Thoracic aorta (tissue), 2 donors: ENCODE measurements at places on chromosomes 2 and 18. TPM values are rescaled to one million over a fixed set of nuclear protein-coding genes. Genes with fewer than 3 reads are reported as not detected.

The SP5 gene
- total RNA-seq = not detected

The TMEM18 gene
- 3.1 TPM for total RNA-seq

The KHK gene
- 1.5 TPM for total RNA-seq

The SOWAHC gene
- total RNA-seq = 19.4 TPM

The LYPD1 gene
- total RNA-seq = not detected

The FAM110C gene
- total RNA-seq = 4.9 TPM

DNA sequence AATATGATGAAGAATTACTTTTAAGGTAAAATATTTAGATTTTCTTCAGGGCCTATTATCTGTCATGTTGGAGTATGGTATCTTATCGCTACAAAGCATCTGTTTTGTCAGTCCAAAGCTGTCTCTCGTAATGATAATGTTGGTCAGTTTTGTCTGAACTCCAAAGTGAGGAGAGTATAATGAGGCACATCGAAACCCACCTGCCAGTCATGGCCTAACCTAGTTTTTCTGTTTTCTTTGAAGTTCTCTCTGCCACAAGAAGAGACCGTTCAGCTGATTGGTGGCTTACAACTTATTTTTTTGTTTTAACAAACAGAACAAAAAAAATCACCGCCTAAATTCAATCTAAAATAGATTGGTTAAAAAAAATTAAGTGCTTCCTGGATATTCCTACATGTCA, 1387.9 kb downstream of the RPIA start:
- H3K36me3 ChIP-seq = no peaks in the 10 kb centered on the region
- no peaks in the 10 kb centered on the region for H3K27me3 ChIP-seq
- H3K27ac ChIP-seq = no peak overlapping the region
- H3K4me1 ChIP-seq = no peaks in the 10 kb centered on the region

DNA sequence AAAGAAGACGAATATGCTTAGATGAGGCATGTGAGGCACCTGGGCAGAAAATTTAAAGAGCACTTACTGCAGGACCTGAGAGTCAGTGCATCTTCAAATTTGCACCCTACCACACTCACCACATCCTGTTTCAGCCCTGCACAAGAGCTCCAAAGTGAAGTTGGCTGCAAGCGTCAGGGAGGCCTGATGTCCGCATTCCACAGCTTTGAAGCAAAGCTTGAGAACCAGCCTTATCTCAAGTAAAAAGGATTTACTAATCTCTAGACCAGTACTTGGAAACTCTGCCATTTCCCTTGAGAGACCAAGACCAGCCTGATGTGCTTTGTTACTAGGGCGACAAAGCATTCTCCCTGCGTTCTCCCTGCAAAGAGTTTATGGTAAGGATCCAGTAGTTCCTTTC, 3.4 kb upstream of the ASNSD1 start:
- H3K4me1 ChIP-seq = peaks cover 14% of the 10 kb centered on the region
- H3K4me3 ChIP-seq = peak overlapping the region; percentile 1
- H3K27me3 ChIP-seq = no peaks in the 10 kb centered on the region
- H3K36me3 ChIP-seq = no peaks in the 10 kb centered on the region
- peak overlapping the region; percentile 2 for H3K27ac ChIP-seq
- no peak for DNase-seq

DNA sequence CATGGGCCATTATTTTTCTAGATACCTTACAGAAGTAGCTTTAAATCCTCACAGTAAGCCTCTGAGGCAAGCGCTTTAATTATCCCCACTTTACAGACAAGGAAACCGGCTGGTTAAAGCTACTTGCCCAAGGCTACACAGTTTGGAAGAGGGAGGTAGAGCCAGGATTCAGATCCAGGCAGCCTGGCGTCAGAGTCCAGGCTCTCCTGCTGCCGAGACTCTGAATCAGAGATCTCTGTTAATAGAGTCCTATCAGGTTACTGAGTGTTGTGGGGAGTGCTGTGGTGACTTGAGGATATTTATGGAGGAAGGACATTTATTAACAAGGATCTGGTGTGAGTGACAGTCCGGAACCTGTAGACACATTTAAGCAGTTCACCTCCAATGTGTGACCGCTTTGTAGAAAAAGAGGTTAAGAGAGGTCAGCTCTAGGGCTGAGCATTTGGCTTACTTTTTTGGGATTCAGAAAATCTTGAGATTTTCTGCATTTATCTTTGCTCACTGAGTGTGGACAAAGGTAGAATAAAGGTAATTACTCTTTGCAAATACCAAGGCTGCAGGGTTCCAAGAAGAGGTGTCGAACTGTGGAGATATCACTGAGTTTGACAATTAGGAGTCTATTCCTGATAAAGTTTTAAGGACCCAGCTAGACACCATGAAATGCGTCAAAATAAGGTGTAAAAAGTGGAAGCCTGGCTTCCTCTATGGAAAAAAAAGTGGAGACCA, 1.6 kb upstream of the CEP192 start:
- no peaks in the 10 kb centered on the region for H3K36me3 ChIP-seq
- H3K27ac ChIP-seq = no peak overlapping the region
- H3K4me3 ChIP-seq = no peak overlapping the region
- H3K4me1 ChIP-seq = peaks cover 10% of the 10 kb centered on the region
- H3K27me3 ChIP-seq = no peaks in the 10 kb centered on the region

- H3K27me3 ChIP-seq = no peaks in the 10 kb centered on the region
- no peaks in the 10 kb centered on the region for H3K36me3 ChIP-seq
These were observed 48.5 kb downstream of the SERPINB7 start for GRCh38 chr18:63823516-63824219.

DNA sequence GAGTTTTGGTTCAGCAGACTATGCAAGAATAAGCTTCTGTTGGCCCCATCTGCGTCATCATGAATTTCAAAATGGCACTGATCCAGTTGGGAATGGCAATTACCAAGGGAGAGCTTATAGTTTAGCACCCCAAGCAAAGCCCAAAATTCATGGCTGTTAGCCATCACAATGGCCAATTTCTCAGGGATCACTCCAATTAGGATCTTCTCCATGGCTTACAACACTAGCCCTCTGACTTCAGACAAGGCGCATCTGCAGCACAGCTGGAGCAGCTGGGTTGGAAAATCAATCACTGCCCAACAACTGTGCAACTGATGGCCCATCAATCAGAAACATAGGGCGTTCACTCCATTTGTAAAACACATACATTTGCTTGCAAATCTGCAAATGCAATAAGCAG, 273.6 kb downstream of the SRBD1 start:
- H3K4me3 ChIP-seq = no peak overlapping the region
- H3K27ac ChIP-seq = no peak overlapping the region
- peaks cover 3% of the 10 kb centered on the region for H3K4me1 ChIP-seq
- no peaks in the 10 kb centered on the region for H3K27me3 ChIP-seq

DNA sequence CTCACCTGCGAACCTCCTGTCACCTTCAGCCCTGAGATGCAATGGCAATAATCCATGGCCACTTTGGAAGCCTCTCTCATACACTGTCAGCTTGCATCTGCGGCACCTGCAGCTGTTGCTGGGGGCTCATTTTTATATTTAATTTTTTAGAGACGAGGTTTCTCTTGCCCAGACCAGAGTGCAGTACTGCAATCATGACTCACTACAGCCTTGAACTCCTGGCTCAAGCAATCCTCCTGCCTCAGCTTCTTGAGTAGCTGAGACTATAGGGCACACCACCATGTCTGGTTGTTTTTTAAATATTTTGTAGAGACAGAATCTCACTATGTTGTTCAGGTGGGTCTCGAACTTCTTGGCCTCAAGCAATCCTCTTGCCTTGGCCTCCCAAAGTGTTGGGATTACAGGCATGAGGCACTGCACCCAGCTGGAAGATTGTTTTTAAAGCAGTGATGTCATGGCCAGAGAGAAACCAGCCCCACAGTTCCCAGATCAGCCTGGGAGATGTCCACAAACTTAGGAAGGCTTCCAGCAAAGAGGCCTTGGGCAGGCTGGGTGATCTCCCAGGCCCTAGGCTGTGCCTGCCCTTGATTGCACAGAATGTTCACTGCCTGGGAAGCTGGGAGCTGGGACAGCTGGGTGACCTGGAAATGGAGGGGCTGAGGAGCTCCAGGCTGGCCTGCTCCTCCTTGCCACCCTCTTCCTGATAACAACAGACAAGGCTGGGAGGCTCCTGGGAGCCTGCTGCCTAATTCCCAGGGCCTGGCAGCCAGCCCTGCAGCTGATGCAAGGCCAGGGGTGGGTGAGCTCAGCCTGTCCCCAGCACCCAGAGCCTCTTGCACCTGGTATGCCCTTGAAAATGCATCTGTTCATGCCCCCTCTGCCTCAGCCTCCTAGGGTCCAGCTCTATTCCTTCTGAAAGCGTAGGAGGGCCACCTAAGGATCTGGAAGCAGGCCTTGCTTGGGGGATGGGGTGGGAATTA, 27.1 kb downstream of the SH2D6 start:
- no peaks in the 10 kb centered on the region for H3K27me3 ChIP-seq
- peak overlapping the region; percentile 18 for H3K27ac ChIP-seq
- no peak for DNase-seq
- H3K36me3 ChIP-seq = no peaks in the 10 kb centered on the region
- no peak overlapping the region for H3K4me3 ChIP-seq
- H3K4me1 ChIP-seq = peaks cover 12% of the 10 kb centered on the region

DNA sequence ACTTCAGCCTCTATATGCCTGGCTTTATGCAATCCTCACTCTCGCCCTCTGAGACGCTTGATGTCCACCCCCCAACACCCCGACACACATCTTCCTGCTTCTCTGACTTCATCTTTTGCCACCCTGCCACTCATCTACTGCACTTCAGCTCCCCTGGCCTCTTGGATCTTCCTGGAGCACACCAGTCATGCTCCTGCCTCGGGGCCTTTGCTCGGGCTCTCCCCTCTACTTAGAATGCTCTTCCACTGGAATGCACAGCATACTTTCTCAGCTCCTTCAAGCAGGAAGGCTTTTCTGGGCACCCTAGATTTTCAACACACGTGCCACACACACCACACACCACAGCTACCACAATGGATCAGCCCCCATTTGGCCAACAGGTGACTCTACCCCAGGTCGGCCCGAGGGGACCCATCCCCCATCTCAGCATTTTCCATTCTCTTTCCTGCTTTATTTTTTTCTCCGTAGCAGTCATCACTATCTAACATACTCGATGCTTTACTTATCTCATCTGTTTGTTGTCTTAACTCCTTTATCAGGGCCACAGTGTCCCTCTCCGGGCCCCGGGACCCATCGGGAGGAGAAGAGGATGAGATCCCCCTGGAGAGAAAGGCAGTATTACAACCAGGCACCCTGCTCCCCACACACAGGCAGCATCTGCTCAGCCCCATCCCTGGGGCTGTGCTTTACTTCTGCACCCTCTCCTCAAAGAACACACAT, 2.3 kb downstream of the RUFY4 start:
- peaks cover 6% of the 10 kb centered on the region for H3K4me1 ChIP-seq
- no peak overlapping the region for H3K27ac ChIP-seq
- no peak for DNase-seq
- H3K36me3 ChIP-seq = no peaks in the 10 kb centered on the region

GRCh38 chr2:12718015-12718671, 1.4 kb downstream of the TRIB2 start:
- peaks cover 61% of the 10 kb centered on the region for H3K4me1 ChIP-seq
- H3K4me3 ChIP-seq = peak overlapping the region; percentile 92
- no peaks in the 10 kb centered on the region for H3K27me3 ChIP-seq
- no peaks in the 10 kb centered on the region for H3K36me3 ChIP-seq
- H3K27ac ChIP-seq = peak overlapping the region; percentile 85
- DNase-seq = no peak

- H3K4me1 ChIP-seq = no peaks in the 10 kb centered on the region
- no peak overlapping the region for H3K4me3 ChIP-seq
- no peak for DNase-seq
These were observed 71.3 kb upstream of the TEX51 start for GRCh38 chr2:126827371-126827770.

- no peak overlapping the region for H3K27ac ChIP-seq
- no peaks in the 10 kb centered on the region for H3K4me1 ChIP-seq
- no peaks in the 10 kb centered on the region for H3K36me3 ChIP-seq
These were observed 890.6 kb upstream of the LRRTM1 start for GRCh38 chr2:81195017-81195773.

DNA sequence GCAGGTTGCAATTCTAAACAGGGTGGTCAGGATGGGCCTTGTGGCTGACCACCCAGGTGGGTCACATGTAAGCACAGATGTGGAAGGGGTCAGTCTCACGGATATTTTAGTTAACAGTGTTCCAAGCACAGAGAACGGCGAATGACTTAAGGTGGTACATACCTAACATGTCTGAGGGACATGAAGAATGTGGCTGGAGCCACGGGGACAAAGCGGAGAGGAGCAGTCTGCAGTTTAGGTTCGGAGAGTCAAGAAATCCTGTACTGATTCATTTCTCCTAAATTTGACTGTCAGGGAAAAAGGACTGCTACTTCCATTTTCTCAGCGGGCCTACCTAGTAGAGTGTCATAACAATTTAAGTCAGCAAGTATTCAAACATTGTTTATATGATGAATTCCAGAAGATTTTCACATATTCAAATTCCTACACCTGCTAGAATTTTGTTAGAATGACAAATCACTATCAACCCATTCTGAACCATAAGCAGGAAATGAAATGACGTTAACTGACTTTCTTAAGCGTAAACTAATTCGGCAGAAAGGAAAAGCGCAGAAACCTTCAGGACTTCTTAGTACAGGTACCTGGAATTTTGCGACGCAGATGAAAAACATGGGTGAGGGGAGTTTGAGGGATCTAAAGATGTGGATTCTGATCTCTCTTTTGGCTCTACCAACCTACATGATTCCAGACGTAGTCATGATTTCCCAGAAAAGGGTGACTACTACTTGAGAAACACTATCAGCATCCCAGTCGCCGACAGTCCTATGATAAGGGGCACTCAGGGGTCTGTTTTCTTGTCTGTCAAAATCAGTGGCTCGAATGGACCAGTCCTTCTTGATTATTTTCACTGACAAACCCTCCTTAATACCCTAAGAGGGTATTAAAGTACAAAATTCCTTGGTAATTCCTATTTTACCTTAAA, 41.3 kb downstream of the PTPN2 start:
- DNase-seq = no peak
- H3K4me3 ChIP-seq = no peak overlapping the region
- H3K27me3 ChIP-seq = no peaks in the 10 kb centered on the region
- peaks cover 9% of the 10 kb centered on the region for H3K4me1 ChIP-seq

- H3K4me1 ChIP-seq = no peaks in the 10 kb centered on the region
- no peaks in the 10 kb centered on the region for H3K27me3 ChIP-seq
- no peak overlapping the region for H3K4me3 ChIP-seq
- H3K27ac ChIP-seq = no peak overlapping the region
These were observed 15.7 kb downstream of the C1QL2 start for GRCh38 chr2:119142824-119143223.

DNA sequence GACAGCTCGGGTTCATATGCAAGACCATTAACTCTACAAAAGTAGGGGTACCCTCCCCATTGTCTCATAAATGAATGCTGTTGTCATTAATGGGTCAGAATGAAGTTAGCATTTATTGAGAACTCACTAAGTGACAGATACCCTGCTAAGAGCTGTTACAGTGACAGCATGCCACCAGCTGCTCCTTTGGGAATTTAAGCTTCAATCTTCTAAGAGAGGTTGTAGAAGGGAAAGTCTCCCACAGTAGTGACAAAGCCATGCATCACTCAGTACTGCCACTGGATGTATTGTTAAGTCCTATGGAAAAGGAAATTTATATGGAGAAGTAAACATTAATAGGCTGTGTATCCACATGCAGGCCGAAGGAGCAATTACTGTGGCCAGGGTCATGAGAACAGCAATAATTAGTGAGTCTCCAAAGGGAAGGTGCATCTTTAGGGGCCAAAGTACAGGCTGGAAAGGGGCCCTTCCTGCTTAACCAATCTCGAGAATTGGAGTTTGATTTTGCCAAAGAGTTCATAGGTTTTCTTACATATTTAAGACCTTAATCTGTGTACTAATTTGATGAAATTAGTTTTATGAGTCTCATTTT, 64.5 kb upstream of the FAM124B start:
- H3K4me1 ChIP-seq = no peaks in the 10 kb centered on the region
- H3K4me3 ChIP-seq = no peak overlapping the region
- H3K27me3 ChIP-seq = no peaks in the 10 kb centered on the region
- DNase-seq = no peak
